ENCODE measurements at places on chromosomes 13 and 19.

DNA sequence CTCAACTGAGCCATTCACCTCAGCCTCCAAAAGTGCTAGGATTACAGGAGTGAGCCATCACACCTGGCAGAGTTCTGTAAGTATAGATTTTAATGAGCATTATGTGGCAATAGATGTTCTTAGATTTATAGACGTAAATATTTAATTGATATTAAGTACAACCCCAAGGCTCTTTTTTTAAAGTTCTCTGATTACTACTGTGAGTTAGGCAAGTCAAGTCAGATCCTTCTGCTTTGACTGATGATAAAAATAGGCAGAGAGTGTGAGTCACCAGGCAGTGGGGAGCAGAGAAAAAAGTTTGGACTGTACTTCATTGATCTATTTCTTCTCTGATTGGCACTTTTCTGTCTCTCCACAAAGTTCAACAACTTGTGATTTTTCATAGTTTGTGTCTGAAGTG, 1379.9 kb downstream of the UQCRFS1 start:
- DNase-seq = no peak

- DNase-seq = no peak
These were observed 2.3 kb upstream of the EPHX3 start for GRCh38 chr19:15234431-15235130.

DNA sequence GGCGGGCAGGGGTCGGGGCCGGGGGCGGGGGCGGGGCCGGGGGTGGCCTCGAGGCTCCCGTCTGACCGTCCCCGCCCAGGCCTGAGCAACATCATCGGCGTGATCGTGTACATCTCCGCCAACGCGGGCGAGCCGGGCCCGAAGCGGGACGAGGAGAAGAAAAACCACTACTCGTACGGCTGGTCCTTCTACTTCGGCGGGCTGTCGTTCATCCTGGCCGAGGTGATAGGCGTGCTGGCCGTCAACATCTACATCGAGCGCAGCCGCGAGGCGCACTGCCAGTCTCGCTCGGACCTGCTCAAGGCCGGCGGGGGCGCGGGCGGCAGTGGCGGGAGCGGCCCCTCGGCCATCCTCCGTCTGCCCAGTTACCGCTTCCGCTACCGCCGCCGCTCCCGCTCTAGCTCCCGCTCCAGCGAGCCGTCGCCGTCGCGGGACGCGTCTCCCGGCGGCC, 9.4 kb upstream of the CACNG6 start:
- no peak for DNase-seq

- DNase-seq = no peak
These were observed 165.5 kb upstream of the KLF12 start for GRCh38 chr13:74299721-74300120.

DNA sequence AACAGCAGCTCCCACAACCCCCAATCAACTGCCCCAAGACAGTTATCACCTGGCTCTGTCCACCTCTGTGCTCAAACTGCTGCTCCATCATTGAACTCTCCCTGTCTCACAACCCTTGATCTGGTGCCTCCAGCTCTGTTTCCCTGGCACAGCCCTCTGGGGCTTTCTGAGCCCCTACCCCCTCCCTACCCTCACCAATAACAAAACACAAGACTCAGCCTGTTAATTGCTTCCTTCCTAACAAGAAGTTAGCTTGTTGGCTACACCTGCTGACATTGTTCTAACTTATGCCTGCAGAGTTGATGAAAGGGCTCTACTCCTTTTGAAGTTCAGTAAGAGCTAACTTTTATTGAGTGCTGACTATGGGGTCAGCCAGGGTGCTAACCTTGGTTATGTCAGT, 99.4 kb upstream of the FNDC3A start:
- no peak for DNase-seq

DNA sequence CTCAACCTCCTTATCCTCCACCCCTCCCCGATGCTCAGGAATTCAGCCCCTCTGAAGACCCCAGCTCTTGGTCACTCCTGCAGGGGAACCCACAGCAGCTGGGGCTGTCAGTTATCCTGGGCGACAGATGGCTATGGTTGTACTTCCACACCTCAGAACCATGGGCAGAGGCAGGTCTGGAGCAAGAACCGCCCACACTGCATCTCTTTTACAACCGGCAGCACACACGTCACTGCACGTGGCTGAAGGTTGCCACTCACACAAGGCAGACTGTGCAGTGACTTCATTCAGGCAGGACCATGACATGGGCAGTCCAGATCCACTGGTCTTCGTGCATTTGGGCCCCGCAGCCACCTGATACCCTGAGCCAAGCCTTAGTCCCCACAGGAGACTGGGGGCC, 21.5 kb upstream of the SDHAF1 start:
- no peak for DNase-seq

- DNase-seq = no peak
These were observed 714 bp downstream of the CCDC106 start for GRCh38 chr19:55648585-55649267.

DNA sequence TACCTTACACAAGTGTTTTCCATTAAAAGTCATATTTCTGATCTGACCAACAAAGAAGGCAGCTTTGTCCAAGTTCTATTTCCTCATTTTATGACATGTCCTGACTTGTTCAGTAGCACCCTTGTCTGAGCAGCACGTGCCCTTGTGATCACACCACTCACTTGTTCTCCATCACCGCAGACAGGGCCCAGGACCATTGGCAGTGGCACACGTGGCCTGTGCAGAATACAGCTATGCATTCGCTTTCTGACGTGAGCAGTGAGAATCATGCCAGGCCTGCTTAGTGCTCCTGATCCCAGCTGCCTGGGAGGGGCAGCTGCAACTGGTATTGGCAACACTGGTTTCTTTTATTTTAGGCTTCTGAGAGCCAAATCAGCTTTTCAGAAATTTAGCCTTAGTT, 134.2 kb downstream of the FRY start:
- DNase-seq = no peak

Data from GM04504 (cell line).